ENCODE measurements at places on chromosomes 4 and X.

DNA sequence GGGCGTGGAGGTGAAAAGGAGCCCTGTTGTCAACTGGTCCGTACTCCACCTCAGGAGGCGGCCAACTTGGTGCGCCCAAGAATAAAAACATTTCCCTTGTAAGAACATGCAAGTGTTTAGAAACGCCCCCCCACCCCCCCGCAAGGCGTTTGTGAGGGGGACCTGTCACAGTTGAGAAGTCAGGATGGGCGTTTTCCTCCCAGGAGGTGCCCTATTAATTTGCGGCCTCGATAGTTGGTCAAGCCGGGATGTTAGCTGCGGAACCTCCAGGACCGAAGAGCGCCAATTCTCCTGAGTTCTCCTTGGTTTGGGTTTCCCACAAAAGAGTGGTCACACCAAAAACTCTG is 651 bp upstream of the SAP30 start:
- DNase-seq, result no peak

DNA sequence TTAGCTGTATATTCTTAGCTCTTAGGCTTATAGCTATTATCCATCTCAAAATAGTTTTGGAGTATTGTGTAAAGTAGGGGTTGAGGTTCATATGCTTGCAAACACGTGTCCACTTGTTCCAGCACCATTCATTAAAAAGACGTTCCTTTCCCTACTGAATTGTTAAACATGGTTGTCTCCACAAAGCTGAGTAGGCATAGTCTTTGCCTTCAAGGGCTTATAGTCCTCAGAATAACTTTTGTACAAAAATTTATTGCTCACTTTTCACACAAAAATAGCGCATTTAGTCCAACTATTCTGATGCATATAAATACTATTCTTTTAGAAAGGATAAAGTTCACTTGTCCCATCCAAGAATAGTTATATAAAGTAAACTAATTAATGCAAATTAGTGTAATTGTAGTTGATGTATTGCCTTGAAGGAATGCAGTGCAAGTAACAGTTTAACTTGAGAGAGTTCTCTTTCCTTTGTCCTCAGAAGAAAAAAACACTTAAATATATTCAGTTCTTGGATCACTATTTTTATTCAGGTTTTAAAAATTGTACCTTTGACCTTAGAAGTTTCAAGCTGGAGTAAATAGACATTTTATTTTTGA is 14.1 kb downstream of the LRIT3 start:
- DNase-seq, result no peak

- no peak for DNase-seq
These were observed 18.2 kb upstream of the SLC25A14 start for GRCh38 chrX:130321550-130321949.

DNA sequence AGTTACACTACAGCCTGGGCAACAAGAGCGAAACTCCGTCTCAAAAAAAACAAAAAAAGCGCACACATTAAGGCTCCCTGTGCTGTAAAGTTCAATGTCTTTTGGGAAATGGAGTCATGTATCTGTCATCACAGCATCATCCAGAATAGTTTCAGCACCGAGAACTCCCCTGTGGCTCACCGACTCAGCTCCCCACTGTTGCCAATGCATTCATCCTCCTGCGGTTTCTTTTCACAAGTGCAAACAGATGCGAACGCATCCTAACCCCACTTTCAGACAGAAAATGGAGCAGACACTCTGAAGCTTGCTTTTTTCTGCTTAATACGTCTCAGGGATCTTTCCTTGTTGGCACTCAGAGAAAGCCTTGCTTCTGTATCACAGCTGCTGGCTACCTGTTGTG is 13.8 kb upstream of the SH3TC1 start:
- DNase-seq, result no peak

DNA sequence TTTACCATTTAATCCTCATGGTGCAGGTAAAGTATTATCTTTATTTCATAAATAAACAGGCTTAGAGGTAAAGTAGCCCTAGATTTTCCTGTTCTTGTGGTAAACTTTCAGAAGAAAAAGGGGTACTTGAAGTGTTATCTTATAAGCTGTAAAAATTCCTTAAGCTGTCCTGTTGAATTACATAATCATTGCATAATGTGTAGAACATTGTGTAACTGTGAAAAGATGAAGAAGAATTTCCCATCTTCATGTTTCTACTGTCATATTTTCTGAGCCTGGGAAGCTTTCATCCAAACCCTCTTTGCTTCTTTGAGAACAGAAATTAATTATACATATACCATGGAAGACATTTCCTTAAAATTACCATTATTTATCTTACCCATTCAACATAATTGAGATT is 90.5 kb downstream of the ELOVL6 start:
- DNase-seq, result no peak

DNA sequence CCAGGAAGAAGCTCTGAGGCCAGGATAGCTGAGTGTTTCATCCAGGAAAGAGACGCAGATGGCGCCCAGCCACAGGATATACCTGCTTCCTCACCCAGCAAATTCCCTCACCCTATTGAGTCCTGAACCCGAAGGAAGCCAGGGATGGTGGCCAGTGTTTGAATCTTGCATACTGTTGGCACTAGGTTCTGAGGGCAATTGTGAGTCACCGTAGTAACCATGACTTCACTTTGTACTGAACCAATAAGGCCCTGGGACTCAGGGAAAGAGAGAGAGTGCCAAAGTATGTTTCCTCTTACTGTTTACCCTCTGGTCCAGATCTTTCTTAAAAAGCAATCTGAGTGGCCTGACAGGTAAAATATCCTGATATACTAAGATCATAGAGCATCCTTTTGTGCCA is 25.6 kb upstream of the SMIM10L2A start:
- DNase-seq, result no peak

DNA sequence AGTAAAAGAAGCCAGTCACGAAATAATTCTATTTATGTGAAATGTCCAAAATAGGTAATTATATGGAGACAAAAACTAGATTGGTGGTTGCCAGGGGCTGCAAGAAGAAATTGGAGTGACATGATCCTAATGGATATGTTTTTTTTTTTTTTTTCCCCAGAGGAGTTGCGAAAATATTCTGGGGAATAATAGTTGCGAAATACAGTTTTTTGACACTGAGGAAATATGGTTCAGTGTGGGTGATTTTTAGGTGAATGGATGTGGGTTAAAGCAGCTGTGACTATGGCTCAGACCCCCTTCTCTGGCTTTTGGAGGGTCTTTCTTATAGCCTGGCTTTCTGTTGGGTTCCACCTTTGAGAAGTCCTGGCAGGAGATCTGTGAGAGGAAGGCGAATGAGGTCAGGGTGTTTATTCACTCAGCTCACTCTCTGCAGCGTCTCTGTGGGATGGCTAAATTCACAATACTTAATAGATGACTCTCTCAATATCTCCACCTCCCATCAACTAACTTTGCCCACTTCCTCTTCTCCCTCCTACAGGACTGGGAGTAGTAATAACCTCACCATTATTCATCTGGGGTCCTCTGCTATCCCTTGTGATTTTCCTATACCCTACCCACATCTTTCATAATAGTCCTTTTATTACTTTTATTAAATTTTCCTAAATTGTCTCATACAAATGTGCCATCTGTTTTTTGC is 15.3 kb upstream of the RAB9B start:
- no peak for DNase-seq

- DNase-seq, result no peak
These were observed 30.8 kb upstream of the CD40LG start for GRCh38 chrX:136616987-136617685.

GRCh38 chrX:150643271-150643670 is 49.9 kb upstream of the MTMR1 start:
- DNase-seq, result no peak

- no peak for DNase-seq
These were observed 19.8 kb downstream of the PSMD10 start for GRCh38 chrX:108071578-108071977.

DNA sequence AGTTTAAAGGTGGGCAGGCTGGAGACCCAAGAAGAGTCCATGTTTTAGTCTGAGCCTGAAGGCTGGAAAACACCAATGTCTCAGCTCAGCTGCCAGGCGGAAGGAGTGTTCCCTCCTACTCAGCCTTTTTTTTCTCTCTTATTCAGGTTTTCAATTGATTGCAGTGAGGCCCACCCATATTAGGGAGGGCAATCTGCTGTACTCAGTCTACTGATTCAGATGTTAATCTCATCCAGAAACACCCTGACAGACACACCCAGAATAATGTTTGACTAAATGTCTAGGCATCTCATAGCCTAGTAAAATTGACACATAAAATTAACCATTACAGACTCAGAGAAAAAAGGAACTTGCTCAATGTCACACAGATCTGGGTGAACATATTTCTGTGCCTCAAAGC is 347.1 kb downstream of the GBA3 start:
- no peak for DNase-seq

DNA sequence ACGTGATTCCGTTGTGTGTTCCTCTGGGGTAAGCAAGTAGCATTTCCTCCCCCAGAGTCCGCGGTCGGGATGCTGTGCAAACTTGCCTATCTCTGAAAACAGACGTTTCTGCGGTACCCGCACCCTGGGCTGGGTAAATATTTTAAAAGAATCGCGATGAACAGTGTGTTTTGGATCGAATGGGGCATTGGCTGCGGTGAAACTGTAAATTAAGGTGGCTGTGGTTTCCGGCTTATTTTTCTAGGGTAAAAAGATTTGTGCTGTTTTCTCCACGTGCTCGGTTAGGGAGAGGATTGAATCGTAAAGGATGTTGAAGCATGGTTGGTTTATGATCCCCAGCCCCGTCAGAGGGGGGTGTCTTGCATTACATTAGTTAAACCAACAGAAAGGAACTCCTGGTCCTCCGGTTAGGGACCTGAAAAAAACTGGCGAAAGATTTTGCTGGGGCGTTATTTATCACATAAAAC is 1.2 kb downstream of the HHIP start:
- DNase-seq, result peak; percentile 48

GRCh38 chr4:188030401-188030800 is 34.8 kb downstream of the ZFP42 start:
- DNase-seq, result no peak

GRCh38 chr4:69823048-69823447 is 36.9 kb downstream of the SULT1E1 start:
- no peak for DNase-seq

DNA sequence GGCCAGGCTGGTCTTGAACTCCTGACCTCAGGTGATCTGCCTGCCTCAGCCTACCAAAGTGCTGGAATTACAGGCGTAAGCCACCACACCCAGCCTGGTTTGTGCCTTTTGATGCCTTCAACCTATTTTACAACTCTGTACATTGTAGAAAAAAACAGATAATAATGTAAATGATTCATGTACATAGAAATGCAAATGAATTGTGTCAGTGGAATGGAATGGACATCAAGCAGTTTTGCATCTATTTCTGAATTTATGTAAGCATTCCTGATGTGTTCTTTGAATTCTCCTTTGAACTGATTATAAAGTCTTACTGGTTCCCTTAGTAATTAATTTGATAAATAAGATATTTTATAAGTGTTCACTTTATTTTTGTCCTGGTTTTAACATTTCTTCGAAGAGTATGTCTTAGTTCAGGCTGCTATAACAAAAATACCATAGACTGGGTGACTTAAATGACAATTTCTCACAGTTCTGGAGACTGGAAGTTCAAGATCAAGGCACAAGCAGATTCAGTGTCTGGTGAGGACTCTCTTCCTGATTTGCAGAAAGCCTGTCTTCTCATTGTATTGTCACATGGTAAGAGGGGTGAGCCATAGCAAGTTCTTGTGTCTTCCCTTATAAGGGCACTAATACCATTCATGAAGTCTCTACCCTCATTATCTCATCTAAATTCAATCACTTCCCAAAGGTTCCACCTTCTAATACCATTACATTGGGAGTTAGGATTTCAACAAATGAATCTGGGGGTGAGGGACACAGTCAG is 162.2 kb upstream of the S100G start:
- no peak for DNase-seq

GRCh38 chr4:133058701-133059100 is 90.4 kb upstream of the PCDH10 start:
- peak; percentile 63 for DNase-seq

- DNase-seq, result no peak
These were observed 252.7 kb downstream of the OPHN1 start for GRCh38 chrX:68180579-68180978.

GRCh38 chrX:1472975-1473374 is 20.3 kb upstream of the ASMTL start:
- no peak for DNase-seq

DNA sequence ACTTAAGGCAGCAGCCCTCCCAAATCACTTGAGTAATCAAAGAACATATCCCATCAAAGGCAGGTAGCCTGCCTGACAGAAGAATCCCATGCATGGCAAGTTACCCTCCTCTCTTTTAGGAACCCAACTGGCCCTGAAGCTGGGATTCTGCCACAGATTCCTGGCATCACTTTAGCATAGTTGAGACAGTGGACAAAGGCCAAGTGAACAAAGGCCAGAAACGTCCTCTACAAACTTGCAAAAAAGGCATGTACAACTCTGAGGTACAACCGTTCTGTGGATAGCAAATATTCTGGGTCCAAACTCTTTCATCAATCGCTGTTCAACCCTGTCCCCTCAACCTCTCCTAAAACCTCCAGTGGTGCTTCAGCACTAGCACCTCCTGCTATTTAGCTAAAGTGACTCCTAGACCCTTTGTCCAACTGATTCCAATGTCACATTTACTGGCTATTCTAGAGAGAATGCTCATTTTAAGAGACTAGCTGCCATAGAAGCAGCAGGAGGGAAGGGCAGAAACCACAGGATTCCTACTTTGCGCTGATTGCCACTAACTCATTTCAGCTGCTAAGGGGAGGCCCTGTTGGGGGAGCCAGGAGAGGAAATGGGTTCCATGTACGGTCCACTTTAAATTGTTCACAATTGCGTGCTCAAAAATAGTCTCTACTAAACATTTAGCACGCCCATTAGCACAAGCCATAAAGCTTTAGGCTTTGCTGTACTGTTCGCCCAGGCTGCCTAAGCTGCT is 105.9 kb downstream of the SHROOM4 start:
- no peak for DNase-seq

DNA sequence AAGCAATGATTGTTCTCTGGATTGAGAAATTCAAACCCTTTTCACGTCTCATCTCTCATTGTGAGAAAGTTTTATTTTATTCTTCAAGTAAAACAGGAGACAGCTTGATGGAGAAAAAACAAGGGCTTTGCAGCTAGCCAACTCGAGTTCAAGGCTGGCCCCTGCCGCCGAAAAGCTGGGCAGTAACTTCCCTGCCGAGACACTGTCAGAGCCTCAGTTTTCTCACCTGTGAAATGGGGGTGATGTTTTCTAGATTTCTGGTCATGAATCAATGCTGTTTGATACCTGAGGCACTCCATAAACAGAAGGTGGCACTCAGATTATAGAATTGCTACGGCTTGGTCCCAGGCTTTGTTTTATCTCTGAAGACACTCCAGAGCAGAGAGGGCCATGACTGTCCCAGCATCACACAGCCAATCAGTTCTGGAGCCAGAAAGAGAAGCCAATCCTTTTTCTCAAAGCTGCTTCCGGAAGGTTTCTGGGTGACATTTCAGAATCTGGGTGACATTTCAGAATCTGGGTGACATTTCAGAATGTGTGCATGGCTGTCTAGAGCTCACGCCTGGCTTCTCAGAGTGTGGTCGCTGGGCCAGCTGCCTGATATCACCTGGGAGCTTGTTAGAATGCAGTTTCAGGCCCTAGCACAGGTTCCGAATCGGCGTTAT is 33.2 kb downstream of the HMX1 start:
- DNase-seq, result no peak

DNA sequence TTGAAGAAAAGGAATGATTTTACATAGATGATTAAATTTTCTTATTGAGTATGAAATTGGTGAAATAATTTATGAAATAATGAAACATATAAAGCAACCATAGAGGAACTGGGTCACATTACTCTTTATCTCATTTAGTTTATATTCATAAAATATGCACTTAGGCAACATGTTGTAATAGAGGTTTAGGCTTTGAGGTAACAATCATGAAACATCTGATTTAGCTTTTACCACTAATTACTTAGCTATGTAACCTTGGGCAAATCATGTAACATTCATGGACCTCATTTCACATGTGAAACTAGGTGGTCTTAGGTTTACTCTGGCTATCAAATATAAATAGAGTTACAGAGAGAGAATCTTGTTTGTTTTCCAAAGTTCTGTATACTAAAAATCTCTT is 54.5 kb upstream of the SMARCA5 start:
- no peak for DNase-seq
